ENCODE measurements at places on chromosomes 3 and 15.

DNA sequence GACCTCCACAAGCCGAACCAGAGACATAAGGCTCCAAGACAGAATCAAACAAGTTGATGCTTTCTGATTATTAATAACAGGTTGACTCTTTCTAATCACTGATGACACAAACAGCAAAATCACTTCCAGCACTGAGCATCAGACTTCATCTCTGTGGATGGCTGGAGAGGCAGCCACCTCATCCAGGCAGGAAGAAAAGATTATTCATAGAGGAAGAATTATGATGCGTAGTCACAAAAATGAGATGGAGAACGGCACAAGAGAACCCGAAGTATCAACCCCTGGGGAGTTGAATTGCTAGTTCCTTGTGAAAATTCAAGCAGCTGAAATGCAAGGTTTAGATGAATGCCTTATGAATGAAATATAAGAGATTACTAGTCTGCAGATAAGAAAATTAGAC, 49.9 kb upstream of the LMCD1 start:
- no peak for DNase-seq

- no peak for DNase-seq
Observed at GRCh38 chr15:51460796-51461195, 119.3 kb downstream of the GLDN start.

DNA sequence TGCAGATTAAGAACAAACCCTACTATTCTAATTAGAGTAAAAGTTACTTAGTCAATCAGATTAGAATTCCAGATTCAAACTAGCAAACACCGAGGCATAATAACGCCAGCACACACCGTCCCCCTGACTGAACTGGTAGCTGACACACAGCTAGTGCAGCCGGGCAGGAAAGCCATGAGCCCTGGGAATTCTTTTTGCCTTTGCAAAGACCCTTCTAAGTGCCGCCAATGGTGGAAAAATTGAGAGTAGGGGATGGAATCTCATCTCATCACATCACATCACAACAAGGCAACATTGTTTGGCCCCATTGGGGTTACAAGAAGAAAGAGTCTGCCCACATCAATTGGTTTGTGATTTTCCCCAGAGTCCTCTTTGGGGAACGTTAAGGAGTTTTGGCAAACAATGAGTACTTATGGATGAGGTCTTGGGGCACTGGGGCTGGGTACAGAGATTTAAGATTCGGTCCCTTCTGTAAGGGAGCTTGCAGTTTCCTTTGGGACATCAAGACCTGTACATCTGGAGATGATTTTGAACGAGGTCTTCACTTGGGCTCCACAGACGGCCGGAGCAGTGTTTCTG, 120.4 kb upstream of the MEF2A start:
- DNase-seq = no peak

GRCh38 chr3:70849911-70850699, 537.7 kb upstream of the MDFIC2 start:
- DNase-seq = peak; percentile 90

DNA sequence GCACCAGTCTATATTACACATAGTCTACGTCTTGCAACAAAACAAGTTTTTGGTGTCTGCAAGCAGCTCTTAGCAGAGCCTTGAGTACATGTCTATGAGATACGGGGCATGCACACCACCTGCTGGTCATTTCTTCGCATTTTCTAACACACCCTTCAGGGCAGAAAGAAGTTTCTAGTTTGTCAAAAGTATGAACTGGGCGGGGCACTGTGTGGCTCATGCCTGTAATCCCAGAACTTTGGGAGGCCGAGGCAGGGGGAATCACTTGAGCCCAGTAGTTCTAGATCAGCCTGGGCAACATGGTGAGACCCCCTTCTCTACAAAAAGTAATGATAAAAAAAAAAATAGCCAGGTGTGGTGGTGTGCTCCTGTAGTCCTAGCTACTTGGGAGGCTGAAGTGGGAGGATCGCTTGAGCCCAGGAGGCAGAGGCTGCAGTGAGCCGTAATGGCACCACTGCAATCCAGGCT, 64.2 kb upstream of the ARL8B start:
- peak; percentile 82 for DNase-seq

DNA sequence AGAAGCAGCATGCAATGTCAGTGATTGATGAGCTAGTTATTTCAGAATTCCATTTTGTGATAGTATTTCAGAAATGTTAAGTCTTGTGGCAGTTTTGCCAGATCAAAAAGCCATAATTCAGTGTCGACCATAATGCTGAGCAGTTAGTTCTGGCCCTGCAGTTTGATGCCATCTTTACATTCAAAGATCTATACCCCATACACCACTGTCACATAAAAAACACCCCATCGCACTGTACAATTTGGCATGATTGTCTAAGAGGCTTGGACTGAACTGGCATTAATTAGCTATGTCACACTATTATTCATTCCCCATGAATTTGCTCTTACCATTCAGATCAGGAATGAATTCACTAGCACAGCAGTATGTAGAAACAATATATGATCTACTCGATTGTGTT, 127.7 kb upstream of the EPHA3 start:
- no peak for DNase-seq

GRCh38 chr3:186534113-186534669, 10.0 kb downstream of the CRYGS start:
- no peak for DNase-seq

DNA sequence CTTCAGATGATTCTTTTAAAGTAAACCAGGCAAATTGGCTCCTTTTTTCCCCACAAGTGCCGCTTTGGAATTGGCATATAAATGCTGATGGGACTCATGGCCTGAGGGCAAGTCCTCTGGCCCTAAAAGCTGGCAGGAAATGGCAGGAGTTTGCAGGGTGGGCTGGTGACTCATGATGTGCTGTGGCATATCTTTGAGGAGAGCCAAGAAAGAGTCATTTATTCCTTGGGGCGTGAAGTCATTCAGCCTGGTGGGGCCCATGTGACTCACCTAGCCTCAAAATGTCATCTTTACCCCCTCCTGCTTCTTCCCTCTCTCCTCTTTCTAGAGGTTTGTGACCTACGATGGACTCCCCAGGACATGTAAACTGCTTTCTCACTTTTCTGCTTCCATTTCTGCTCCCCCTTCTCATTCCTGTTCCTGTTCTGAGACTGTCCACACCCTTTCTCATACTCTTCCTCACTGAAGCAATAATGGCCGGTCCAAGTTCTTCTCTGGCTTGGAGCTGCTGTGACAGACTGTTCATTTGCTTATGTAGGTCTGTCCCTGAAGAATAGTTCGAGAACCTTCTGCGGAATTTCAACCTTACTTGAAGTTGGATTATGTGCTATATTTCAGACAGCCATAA, 326.1 kb downstream of the SATB1 start:
- peak; percentile 45 for DNase-seq

GRCh38 chr3:30752970-30753369, 141.5 kb downstream of the GADL1 start:
- peak; percentile 49 for DNase-seq

- DNase-seq = no peak
Observed at GRCh38 chr15:38695249-38696108, 130.9 kb upstream of the RASGRP1 start.

GRCh38 chr3:95612611-95613010, 1201.8 kb upstream of the EPHA6 start:
- no peak for DNase-seq

- peak; percentile 10 for DNase-seq
Observed at GRCh38 chr3:129560911-129561594, 18.1 kb downstream of the H1-8 start.

DNA sequence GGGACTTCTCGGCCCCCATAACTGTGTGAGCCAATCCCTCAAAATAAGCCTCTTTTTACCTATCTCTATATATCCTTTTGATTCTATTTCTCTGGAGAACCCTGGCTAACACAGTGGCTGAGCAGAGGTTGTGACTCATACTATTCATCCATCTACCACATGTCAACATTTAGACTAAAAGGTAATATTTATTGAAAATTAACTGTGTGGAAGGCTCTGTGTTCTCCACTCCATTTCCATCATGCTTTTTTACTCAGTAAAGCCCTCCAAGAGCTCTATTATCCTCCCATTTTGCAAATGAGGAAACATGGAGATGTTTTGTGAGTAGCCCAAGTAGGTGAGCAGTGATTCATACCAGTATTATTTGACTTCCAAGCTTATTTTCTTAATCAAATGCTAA, 217.9 kb upstream of the DCBLD2 start:
- DNase-seq = no peak

DNA sequence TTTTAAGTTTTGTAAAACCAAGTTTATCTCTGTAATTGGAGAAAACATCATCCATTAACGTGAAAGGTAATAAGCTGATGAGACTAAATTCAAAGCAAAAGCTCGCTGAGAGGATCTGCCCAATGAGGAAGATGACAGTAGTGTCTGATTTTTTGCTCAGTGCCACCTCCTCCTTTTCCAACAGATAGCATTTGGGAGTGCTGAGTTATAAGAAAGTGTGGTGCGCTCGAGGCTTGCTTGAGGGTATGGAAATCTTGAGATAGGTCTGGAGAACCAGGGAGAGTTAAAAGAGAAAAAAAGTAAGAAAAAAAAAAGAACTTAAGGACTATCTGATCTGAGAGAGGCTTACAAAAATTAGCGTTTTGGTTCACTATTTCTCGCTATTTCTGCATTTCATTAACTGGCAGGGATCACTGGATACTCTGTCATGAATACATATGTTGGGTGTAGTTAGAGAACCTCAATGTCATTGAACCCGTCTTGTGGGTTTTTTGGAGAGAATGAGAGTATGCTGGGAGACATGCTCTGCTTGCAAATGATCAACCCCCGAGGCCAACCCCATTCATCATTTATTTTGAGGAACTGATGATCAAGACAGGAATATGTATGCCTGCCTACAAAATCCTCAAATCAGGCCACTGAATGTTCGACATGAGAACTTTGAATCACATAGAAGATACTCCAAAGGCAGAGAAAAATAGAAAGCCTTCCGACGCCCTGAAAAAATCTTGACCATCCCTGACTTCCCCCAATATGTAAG, 973 bp upstream of the USP13 start:
- DNase-seq = no peak

DNA sequence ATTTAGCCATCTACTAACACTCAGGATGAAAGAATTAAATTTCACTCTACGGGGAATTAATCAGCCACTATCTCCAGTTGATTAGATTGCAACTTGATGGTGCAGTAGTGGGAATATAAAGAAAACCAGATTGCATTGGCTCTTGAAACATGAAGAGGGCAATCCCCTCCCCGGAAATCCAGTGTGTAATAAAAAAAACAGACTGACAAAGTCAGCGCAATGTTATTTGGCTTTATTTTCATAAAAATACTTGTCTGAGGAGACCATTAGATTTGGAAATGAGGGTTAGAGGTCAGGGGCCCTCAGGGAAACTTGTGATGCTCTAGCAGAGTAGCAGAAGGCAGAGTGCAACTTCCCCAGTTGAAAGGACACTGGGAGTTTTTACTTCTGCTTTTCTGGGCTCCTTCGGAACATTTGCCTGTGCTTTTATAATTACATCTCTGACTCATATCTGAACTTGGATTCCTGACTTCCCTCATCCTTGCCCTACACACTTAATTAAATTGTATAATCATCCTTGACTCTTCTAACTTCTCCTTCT, 326.8 kb downstream of the TUSC7 start:
- DNase-seq = no peak

DNA sequence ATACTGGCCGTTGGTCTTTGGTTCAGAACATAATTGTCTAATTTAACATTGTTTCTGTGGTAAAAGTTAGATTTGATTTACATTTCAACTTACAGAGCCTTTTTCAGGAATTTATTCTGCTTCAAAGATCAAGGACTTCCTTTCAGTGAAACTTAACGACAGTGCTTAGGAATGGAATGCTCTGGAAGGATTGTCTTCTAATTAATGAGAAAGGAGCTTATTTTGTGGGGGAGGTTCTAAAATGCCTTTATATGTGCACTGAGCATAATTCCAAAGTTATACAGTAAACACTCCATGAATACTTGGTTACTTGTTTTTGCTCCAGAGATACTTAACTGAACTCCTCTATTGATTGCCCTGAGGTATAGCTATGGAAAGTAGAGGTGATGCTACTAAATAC, 75.7 kb downstream of the CACNA1D start:
- DNase-seq = no peak

GRCh38 chr3:143896486-143896885, 48.2 kb upstream of the SLC9A9 start:
- no peak for DNase-seq

- no peak for DNase-seq
Observed at GRCh38 chr15:85155857-85156256, 174.2 kb downstream of the PDE8A start.

DNA sequence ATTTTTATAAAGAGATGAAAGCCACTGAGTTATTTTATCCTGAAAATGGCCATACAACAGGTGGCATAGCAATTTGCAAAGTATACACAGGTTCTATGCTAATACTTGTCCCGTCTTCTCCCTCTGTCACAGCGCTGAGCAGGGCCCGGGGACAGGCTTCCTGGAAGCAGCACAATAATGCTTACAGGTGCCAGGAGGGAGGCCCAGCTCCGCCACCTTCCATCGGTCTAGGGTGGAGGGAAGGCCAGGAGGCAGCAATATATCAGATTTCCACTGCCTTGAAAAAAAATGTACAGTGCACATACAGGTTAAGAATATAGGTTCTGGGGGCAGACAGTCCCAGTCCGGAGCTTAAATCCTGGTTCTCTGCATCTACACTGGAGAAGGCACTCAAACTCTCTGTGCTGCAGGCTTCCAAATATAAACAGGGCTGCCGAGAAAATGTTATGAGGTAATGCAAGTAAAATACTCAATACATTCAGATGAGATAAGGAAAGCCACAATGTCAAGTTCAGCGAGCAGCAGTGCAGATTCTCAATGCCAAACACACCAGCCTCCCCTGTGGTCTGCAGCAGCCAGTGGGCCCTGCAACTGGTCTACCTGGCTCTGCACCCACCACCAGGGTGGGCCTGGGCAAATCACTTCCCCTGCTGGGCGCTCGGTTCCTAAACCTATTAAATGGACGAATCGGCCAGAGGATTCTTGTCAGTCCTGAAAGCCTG, 189.6 kb downstream of the XXYLT1 start:
- DNase-seq = peak; percentile 19

GRCh38 chr3:59766200-59766872, 716.5 kb upstream of the CFAP20DC start:
- DNase-seq = no peak

DNA sequence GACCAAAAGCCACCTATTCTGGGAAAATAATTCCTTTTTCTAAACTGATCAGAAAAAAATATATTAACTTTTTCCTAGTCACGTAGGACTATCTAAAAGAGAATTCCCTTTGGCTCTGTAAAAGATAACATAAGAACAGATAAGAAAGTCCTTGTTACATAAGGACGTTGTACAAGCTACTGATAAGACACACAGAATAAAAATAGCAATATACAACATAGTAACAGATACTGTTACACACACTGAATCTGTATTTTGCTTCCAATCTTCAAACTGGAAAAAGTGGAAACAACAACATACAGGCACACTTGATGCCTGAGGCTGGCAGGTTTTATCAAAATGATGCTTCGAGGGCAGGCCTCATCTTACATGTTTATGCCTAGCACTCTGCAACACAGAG, 59.8 kb downstream of the SNX4 start:
- DNase-seq = no peak

DNA sequence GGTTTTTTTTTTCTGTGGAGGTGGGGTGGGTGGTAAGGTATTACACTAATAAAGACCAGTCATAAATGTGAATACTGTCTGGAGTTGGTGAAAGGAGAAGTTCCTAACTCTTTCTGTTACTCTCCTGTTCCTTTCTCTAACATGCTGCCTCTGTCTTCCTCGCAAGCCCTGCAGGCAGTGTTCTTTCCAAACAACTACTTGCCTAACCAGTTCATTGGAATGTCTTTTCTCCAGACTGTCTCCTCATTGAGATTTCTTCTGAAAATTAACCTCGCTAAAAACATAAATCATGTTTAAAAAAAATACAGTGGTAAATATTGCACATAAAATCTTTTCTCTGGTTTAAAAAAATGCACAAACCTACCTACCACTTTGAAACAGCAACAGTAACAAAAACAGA, 135.2 kb downstream of the TP63 start:
- no peak for DNase-seq

GRCh38 chr3:106820726-106821362, 556.4 kb upstream of the CCDC54 start:
- DNase-seq = no peak

Measured in non-pigmented ciliary epithelial cell (primary cell).